NCI-H1694 treated with DMSO at 0.1 percent for 48 hours (cell line): ENCODE measurements at places on chromosomes 3 and 15.

DNA sequence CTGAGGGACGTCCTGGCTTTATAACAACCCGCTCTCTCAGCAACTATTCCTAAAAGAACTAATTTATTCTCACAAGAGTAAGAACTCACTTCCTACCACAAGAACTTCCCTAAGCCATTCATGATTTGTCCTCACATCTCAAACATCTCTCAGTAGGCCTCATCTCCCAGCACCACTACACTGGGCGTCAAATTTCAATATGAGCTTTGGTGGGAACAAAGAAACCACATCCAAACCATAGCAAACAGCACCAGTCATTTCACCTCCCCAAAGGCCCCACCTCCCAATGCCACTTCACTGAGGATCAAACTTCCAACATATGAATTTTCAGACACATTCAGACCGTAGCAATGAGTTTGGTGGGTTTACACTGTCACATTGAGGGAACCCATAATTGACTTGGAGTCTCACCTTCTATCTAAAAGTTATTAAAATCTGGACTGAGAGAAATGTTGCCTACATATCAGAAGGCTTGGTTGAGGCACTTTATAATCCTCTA is 116.4 kb upstream of the AGBL1 start:
- DNase-seq, result no peak

DNA sequence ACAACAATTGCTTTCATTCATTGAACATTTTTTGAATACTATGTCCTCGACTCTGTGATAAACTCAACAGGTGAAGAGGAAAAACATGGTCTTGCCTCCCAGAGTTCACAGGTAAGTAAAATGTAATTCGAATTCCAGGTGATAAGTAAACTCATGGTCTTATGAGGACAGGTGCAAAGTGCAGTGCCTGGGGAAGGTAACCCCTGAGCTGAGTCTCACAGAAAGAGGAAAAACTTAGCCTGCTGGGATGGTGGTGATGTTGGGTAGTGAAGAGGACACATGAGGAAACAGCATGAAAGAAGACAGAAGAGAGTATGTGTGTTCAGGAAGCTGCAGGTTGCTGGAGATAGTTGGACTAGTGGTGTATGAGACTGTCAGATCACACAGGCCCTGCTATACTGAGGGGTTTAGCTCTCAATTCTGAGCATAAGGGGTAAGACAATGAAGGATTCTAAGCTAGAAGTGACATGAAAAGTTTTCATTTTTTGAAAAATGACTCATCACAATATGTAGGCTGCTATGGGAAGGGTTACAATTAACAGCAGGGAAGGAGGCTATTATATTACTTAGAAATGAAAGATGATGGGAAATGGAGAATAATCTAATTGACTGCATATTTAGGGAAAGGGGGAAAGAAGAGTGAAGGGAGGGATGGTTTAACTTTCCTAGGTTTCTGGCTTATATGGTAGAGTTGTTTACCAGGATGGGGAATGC is 111.3 kb downstream of the ISL2 start:
- no peak for DNase-seq

DNA sequence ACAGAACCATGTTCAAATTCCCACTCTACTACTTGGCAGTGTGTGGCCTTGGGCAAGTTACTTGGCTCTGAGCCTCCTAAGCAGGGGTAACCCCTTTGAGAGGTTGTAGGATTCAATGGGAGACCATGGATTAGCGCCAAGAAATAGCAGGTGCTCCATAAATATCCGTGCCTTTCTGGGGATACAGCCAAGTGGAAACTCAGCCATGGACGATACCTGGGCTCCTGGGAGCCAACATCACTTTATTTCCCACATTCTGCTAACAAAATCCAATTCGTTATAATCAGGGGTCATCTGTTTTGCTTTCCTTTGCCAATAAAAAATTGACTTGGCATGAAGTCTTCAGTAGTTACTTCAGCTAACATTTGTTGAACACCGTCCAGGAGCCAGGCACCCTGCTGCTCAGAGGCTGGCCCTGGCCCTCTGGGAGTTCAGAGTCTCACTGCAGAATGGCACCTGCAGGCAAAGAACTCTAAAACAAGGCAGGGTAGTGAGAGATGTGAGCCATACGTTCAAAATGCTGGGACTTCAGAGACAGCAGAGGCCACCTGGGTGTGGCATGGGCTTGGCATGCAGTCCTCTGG is 42.3 kb downstream of the ZDHHC19 start:
- DNase-seq, result peak; percentile 61

DNA sequence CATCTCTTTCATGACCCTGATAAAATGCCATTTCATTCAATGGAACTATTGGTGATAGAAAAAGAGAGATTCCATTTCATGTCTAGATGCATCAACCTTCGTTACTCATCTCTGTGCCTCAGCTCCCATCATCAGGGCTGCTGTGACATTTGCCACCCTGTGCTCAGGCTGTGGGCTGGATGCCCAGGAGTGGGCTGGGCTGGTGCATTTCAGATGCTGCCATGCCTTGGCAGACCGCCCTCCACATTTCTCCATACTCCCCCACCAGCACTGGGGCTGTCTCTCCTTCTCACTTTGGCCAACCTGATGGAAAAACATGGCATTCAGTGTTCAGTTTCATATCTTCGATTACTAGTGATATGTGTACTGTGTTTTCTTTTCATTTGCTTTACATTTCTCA is 59.1 kb downstream of the DNASE1L3 start:
- DNase-seq, result peak; percentile 14

DNA sequence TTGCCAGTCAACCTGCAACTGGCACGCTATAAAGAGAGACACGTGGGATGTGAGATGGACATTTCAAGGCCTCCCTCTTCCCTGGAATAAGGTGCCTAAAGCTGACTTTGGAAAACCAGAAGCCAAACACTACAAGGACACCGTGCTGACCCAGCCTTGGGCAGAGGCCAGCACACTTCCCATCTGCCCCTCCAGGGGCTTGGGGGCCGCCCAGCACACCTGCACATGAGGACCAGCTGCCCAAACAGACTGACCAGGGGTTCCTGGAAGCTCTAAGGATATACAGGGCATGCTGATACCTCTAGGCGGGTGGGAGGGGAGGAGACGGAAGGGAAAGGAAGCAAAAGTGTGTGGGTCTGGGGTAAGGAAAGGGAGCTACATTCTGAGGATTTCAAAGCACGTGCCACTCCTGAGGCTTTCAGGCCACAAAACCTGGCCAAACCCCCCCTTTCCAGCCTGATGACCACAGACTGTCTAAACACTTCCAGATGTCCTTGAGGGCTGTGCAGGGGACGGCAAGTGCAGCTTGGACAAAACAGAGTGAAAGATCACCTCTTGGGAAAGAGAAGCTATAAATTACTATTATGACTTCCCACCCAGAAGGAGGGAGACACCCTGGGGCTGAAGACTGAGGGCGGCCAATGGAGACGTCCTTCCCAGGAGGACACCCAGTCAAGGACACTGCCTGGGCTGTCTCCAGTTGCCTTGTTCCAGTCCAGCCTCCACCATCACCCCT is 57.9 kb downstream of the ADCY5 start:
- no peak for DNase-seq
